Vagina (tissue), 2 donors: ENCODE measurements at places on chromosomes 4 and X.

DNA sequence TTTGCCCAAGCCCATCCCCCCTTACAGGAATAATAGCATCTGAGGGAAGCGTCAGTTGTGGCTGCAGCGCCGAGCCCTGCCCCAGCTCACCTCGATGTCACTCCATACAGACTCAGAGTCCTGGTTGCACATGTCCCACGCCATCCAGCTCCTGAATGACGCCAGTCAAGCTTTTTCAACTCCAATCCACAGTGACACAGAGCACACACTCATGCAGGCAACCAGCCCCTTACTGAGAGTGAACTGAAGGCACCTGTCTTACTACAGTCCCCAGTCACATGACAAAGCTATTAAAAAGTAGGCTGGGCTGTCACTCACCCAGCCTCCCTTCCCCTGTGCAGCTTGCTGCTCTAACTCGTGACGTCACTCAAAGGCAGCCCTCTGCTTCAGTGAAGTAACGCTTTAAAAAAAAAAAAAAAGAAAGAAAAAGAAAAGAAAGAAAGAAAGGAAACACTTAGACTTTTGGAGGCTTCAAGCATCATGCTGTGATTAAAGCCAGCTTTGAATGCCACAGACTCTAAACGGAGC lies at the start of gene PPARGC1A:
Gene PPARGC1A (minus strand): TSS at position 234 of the 528 bp plus-strand sequence. CDS start 90 bp downstream, at position 144.
- DNase-seq: no peak

DNA sequence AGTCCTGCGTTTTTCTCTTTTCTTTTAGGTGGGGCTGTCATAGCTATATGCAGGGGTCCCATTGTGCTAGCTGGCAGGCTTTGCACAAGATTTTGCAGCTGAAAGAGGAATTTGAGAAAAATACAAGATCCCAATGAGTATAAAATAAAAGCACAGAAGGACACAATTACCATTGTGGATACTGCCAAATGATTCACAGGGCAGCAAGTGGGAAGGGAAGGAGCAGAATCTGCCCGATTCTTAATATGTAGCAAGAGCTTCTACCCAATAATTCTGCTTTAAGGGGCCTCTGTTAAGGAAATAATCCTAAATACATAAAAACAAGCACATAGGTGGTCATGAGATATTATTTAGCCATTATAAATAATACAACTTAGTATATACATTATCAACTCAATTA lies 25.9 kb upstream of the ING2 start:
- DNase-seq: no peak

GRCh38 chr4:181548873-181549575 lies 694.2 kb upstream of the TENM3 start:
- no peak for DNase-seq

DNA sequence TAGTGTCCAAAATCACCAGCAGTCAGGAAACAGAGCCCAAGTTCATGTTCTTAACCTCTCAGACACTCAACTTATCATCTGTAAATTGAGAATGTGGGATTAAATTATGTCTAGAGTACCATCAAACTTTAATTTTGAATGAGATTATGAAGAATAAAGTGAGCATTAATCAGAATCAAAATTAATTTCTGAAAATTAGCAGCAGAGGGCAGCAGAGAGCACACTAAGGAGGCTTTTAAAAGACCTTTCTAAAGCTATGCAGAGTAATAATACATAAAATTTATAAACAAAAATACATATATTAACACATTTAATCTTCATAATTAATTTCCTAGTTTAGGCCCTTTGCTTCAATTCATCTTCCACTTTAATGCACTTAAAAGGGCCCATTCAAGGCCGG lies 7.1 kb downstream of the TASL start:
- DNase-seq: no peak

GRCh38 chrX:20967725-20968124 lies 406.5 kb upstream of the CNKSR2 start:
- no peak for DNase-seq

DNA sequence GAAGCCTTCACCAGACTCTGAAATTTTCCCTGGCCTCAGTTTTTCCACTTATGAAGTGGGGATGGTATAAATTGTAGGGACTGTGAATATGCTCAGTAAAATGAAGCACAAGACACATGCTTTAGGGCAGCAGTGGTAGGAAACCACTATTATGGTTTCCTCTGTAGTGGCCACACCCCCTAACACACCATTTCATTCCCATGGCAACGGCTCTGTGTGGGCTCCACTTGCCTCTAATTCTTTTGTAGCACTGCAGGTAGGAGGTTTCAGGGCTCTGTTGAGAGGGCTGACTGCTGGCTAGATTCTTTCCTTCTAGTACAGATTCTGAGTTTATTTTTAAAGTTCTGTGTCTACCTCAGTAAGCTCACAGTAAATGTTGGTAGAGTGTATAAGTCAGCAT lies 3.5 kb upstream of the VMA21 start:
- DNase-seq: no peak

- DNase-seq: no peak
These were observed 46.0 kb downstream of the SEPSECS start for GRCh38 chr4:25113915-25114904.

GRCh38 chrX:152070144-152070543 lies 68.2 kb downstream of the MAGEA10 start:
- DNase-seq: no peak

GRCh38 chr4:89296399-89296798 lies 11.2 kb downstream of the GPRIN3 start:
- no peak for DNase-seq

DNA sequence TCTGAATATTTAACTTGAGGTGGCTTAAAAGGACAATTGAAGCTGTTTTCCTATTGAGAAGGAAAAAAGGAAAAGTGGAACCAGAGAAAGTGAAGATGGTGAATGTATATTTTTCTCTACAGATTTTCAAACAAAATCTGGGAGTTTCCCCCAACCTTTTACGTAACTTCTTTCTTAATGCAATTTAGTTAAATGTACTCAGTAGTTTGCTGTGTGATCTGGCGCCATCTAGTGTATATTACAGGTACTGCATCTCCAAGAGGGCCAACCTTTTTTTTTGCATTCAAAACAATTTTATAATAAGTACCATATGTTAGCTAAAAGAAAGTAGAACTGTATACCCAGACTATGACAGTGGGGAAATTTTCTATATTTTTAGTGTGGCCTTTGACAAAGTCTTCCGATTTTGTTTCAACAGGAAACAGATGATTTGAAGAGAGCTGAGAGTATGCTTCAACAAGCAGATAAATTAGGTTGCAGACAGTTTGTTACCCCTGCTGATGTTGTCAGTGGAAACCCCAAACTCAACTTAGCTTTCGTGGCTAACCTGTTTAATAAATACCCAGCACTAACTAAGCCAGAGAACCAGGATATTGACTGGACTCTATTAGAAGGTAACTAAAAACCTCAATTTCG lies 82.0 kb downstream of the PLS3 start:
- DNase-seq: no peak

GRCh38 chr4:18052158-18052557 lies 30.6 kb upstream of the LCORL start:
- no peak for DNase-seq

DNA sequence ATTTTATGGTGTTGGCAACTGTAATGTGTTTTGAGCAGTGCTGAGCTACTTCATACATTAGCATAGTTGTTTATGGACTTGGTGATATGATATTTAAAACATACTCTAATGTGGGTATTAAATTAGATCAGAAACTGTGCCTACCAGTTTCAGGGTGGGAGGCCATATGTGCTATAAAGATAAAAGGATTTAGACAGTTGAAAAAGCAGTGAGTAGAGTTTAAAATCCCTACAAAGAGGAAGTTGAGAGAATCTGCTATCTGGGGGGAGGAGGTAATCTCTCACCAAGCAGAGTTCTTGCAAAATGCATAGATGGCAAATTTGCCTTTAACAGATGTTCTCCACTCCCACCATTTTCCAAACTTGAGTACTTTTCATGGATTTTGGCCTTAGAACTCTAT lies 154.5 kb downstream of the SPOCK3 start:
- DNase-seq: no peak

- DNase-seq: no peak
These were observed 63.3 kb downstream of the DCAF8L1 start for GRCh38 chrX:27917713-27918500.

- no peak for DNase-seq
These were observed 13.8 kb downstream of the RNF4 start for GRCh38 chr4:2482693-2483092.

DNA sequence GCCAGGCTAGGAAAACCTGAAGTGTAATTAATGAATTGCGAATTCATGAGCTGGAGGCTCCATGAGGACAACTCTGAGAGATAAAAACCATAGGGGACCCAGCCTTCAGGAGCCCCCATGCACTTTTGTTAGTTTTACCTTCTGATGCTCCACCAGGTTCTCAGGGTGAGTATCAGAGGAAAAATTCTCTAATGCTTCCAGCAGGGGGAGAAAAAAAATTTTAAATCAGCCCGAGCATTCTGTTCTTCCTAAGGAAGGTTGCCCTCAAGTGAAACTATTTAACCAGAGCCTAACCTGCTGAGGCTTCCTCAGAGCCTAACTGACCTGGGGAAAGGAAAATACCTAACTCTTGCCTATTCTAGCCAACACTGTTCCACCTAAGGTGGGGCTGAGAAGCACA lies 552.6 kb downstream of the PPARGC1A start:
- no peak for DNase-seq

DNA sequence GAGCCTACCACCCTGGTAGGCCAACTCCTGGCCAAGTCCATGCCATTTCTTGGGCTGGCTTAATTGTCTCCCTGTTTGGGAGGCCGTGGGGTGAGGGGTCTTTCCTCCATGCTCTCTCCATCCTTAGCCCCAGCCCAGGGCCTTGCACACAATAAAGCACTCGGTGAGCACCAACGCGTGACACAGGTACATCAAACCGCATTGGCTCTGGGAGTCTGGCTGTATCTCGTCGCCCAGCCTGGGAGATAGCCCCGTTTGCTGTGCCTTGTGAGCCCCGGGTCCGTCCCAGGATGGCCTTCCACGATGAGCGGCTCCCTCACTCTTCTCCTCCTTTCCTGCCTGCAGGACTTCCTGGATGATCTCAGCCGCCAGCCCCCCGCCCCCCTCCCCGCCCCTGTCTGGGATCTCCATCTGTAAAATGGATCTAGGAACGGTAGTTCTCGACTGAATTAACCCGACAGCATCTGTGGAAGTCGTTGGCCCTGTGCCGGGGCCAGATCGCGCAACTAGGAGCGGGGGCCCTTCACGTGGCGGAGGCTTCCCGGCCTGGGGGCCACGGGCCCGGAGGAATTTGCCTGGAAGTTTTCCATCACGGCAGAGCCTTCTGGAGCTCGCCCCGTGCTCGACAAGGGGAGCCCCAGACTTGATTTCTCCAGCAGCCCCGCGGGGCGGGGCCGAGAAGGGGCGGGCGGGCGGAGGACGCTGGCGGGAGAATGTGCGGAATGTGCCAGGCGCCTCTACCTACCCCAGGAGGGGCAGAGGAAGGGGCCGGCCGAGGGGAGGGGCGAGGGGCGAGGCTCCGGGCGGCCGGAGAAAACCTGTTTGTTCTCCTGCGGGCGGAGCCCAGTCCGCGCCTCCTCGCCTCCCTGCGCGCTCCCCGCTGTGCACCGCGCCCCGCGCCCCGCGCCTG lies at the start of gene ZNF185:
Gene ZNF185 (plus strand): TSS at position 846 of the 910 bp plus-strand sequence. CDS start 16,423 bp downstream, outside the sequence.
- DNase-seq: no peak

GRCh38 chrX:131985526-131986049 lies 37.5 kb upstream of the STK26 start:
- no peak for DNase-seq

- no peak for DNase-seq
These were observed 110.4 kb upstream of the RXFP1 start for GRCh38 chr4:158411269-158411668.

GRCh38 chr4:75727073-75727472 lies 2.7 kb downstream of the USO1 start:
- no peak for DNase-seq

GRCh38 chrX:150234126-150234525 lies 129.0 kb upstream of the MAMLD1 start:
- DNase-seq: no peak
